ENCODE measurements at places on chromosomes 12 and 14.

DNA sequence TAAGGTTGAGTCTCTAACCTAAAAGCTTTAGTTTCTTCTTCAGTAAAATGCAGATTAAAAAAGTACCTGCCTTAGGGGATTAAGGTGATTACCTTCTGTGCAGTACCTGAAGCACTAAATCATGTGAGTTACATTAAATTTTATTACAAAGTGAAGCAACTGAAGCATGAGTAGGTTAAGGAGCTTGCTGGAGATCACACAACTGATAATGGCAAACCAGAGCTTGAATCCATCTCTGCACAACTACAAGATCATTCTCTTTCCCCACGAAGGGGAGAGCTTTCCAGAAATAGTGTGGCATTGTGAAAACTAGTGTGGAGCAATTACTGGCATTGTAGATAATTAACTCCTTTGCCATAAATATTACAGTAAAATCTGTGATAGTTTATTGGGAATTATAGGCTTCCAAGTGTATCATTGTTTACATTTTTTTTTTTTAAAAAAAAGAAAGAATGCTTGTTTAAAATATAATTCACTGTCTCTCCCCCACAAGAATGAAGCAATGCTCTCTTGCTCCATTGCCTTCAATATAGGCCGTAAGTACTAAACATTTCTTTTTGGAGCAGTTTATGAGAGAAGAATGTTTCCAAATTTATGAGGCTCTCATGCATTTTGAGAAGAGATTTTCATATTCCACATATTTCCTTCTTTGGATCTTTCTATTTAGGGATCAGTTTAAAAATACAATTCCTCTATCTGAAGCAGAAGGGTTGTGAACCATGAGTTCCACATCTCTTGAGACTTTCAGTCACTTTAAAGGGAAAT lies 20.5 kb downstream of the SLC38A2 start:
- DNase-seq: no peak

GRCh38 chr14:77181603-77182437 lies at the start of gene TMEM63C:
Gene TMEM63C, plus strand, starts transcription at chr14:77181798. Its CDS starts 37,016 bp downstream, at chr14:77218814.
- DNase-seq: peak; percentile 80

GRCh38 chr12:108696996-108697290 lies 34.4 kb downstream of the CORO1C start:
- no peak for DNase-seq

DNA sequence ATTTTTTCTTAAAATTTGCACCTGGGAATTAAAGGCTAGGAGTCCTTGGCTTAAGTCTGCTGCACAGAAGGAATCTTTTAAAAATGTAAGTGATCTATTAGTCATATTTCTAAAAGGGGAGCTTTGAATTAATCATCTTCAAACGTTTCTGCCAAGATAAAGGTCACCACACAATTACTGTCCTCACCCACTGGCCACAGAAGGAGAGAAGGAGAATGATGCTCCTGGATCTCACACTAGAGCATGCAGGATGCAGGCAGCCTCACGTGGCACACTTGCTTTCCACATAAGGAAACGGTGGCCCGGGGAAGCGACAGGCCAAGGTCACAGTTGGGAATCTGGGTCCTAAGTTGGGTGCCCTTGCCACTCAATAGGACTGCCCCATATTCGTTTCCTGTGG lies 16.9 kb downstream of the PLEKHG7 start:
- DNase-seq: no peak

GRCh38 chr14:99968191-99968920 lies 96.9 kb upstream of the EVL start:
- DNase-seq: no peak

DNA sequence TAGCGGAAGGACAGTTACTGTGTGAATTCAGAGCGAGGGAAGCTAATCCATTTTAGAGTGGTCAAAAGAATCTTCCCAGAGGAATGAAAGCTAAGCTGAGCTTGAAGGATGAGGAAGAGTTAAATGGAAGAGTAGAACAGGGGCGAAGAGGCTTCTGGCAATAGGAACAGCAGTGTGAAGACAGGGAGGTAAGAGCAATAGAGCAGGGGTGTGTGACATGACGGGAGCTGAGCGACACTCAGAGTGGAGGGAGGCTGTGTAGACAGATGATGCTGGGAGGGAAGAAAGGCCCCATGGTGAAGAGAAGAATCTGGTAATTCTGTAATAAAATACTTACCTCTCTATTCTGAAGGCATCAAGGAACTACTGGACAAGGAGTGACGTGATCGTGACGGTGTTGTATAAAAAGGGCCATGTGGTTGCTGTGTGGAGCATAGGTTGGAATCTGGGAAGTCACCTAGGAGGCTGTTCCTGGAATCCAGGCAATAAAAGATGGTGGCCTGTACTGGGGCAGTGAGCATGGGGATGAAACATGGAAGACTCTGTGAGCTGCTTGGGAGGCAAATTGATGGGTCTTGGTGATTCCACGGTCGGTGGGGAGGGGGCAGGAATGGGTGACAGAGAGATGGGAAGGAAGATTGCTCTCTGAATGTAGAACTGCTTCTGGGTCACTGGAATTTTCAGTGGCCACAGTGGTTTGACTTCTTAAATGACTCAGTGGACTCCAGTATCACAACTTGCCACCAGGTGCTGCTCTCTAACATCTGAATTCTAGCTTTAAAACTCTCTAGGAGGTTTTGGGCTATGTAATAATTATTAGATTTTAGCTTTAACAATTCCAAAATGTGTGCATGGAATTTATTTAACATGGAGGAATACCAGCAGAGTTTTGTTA lies 164.1 kb downstream of the ATP23 start:
- DNase-seq: no peak

- no peak for DNase-seq
Observed at GRCh38 chr12:120207227-120207626, 6.3 kb upstream of the RPLP0 start.

DNA sequence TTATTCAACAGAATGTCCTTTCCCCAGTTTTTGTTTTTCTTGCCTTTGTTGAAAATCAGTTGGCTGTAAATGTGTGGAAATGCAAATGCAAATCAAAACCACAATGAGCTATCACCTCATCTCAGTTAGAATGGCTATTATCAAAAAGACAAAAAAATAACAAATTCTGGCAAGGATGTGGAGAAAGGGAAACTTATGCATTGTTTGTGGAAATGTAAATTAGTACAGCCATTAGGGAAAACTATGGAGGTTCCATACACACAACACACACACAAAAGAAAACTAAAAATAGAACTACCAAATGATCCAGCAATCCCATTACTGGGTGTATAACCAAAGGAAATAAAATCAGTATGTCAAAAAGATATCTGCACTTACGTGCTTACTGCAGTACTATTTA lies 518.8 kb upstream of the ATXN7L3B start:
- no peak for DNase-seq

DNA sequence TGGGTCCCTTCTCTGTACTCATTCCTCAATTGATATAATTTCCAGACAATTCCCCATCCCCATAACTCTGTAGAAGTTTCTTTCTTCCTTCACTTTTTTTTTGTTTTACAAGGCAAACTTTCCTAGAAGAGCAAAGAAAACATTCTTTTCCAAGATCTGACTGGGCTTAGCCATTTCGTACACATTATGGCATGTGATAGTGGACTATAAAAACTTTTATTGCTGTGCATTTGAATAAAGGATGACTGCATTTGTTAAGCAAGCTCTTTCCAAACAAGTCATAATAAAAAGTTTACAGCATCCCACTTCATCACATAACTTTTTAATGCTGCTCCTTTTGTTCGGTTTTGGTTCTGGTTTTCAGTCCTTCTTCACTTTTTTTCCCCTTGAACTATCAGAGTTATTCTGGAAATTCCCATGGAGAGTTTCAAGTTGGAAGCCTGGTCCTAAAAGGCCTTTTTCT lies 231.0 kb upstream of the HMGA2 start:
- no peak for DNase-seq

GRCh38 chr12:69389831-69390230 lies 30.3 kb downstream of the YEATS4 start:
- DNase-seq: no peak

- DNase-seq: no peak
Observed at GRCh38 chr12:122006186-122006926, 15.3 kb upstream of the BCL7A start.

DNA sequence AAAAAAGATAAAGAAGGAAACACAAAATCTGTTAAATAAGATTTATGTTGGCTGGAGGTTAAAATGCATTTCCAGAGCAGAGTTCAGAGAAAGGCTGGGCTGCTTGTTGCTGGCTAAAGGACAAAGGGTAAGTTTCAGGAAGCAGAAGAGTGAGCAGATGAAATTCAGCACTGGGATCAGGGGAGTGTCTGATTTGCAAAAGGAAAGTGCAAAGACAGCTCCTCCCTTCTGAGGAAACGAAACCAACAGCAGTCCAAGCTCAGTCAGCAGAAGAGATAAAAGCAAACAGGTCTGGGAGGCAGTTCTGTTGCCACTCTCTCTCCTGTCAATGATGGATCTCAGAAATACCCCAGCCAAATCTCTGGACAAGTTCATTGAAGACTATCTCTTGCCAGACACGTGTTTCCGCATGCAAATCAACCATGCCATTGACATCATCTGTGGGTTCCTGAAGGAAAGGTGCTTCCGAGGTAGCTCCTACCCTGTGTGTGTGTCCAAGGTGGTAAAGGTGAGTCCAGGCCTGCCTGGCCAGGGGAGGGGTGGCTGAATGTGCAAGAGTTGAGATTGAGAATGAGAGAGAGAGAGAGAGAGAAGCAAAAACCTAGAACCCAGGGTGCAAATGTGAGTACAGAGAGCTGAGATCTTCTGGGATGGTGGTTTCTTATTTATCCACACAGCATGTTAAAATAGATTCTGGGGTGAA lies at the start of gene OAS1:
TSS of gene OAS1 (plus strand) at position 251 of the 703 bp plus-strand sequence. CDS start at position 329, 78 bp downstream.
- no peak for DNase-seq

- DNase-seq: no peak
Observed at GRCh38 chr14:32478050-32478449, 149.0 kb downstream of the AKAP6 start.

DNA sequence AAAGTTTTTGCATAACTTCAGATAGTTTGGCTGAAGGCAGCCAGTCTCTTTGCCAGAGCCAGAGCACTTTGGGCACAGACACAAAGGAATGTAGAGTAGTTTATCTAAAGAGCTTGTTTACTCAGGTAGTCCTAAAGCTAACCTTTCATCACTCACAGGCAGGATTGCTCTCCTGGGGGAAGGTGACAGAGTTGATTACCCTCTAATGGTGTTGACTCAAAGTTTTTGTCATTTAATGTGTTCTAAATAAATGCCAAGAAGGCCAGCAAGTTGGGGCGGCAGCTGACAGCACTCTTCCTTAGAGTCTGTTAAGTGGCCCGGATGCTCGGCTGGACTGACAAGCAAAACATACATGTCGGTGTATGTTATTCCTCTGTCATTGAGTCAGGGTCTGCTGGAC lies 9.3 kb upstream of the TAS2R46 start:
- no peak for DNase-seq

DNA sequence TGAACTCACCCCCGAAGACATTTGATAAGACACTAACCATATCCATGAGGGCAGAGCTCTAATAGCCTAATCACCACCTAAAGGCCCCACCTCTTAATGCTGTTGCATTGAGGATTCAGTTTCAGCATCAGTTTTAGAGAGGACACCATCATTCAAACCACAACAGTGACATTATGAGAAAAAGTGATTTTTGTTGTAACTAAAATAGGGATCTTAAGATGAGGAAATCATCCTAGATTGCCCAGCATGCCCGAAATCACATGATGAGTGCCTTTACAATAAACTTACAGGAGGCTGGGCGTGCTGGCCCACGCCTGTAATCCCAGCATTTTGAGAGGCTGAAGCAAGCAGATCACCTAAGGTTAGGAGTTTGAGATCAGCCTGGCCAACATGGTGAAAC lies 9.7 kb upstream of the GLT1D1 start:
- DNase-seq: no peak

- no peak for DNase-seq
Observed at GRCh38 chr12:54053003-54053750, 458 bp upstream of the HOXC4 start.

DNA sequence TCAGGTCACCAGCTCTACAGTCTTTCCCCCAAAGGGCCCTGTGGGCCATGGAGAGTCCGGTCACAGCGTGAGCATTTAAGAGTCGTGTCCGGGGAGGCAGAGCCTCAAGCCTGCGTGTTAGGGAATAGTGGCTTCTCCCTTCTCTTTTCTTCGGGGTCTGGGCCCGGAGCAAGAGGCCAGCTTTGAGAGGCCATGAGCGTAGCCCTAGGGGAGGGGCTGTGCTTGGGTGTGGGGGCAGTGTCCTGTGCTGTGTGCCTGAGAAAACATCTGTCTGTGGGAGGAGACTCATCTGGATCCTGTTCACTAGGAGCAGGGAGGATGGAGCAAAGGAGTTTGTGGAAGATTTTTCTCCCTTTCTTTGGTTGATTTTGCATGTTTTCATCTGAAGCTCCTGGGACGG lies 5.3 kb downstream of the LRP1-AS start:
- no peak for DNase-seq

DNA sequence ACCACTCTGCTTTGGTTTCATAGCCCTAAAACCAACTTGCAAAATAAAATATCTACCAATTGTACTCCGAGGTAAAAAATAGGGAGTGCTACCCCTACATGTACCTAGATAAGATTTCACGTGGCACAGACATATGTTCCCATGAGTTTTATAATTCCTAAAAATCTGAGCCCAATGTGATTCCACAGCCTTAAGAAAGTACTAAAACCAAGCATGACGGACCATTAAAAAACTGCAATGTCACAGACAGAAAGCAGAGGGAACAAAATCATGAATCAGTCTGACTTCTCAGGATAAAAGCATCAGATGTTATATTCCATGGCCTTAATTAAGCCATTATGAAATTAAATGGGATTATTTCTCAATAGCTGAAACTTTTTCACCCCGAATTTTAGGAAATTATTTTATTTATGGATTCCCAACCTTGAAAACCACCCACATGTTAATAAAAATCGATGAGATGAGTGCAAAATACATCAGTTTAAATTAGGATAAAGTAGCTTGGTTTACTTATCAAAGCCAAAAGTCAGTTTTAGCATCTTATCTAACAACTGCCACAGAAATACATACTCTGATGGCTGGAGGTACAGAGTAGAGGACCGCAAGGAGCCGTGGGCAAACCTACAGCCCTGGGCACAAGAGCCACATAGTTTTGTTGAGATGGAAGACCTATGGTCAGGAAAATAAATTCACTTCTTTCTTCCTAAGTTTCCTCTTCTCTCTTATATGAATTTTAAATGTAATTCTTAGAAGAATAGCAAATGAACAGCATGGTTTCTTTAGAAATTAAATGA lies 4.5 kb downstream of the ITPR2 start:
- DNase-seq: no peak

GRCh38 chr12:101305794-101306193 lies 25.9 kb downstream of the UTP20 start:
- DNase-seq: no peak

DNA sequence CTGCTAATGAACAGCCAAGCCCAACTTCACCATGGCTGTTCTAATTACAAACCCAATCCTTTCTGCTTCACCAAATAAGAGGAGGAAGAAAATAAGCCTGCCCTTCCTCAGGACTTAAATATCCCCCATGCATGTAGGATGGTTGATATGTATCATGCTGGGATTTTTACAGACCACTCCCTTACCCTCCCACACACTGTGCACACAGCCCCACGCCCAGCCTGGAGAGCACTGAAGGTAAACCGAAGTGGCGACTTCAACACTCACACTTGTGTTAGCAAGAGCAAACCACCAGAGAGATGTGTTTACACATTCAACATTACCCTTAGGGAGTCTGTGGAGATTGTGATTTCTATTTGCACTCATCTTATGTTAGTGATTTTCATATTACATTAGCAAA lies 241.2 kb downstream of the EGLN3 start:
- DNase-seq: no peak

- no peak for DNase-seq
Observed at GRCh38 chr12:108635201-108635996, 1.7 kb upstream of the SELPLG start.

- DNase-seq: no peak
Observed at GRCh38 chr14:50308363-50308915, 3.6 kb downstream of the L2HGDH start.
